CD8-positive, alpha-beta memory T cell (primary cell): ENCODE measurements at places on chromosomes 11 and 22.

DNA sequence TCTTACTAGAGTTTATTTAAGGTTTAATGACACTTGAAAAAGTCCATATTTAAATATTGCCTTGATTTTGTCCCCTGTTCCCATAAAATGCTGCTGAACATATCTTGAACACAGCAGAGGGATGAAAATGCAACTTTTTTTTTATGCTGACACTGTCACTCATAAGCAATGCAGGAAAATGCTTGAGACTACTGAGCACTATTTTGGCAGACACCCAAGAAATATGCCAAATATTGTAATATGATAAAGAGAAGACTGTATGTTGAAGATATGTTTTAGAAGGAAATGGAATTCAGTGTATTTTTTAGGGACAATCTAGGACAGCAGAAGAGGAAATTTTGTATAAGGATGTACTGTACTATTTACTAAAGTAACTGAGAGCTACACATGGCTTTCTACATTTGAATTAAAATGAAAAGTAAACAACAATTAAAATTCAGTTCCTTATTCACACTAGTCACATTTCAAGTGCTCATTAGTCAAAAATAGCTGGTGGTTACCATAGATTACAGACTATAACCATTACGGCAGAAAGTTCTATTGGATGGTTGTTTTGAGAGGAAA, 58.6 kb downstream of the LRRC4C start:
- no peak for DNase-seq

- no peak for DNase-seq
These were observed 15.7 kb downstream of the PDGFB start for GRCh38 chr22:39229075-39229474.

- no peak for DNase-seq
These were observed 938 bp downstream of the LAYN start for GRCh38 chr11:111541254-111542061.

- no peak for DNase-seq
These were observed 104.3 kb downstream of the SPATA19 start for GRCh38 chr11:133740963-133741362.

DNA sequence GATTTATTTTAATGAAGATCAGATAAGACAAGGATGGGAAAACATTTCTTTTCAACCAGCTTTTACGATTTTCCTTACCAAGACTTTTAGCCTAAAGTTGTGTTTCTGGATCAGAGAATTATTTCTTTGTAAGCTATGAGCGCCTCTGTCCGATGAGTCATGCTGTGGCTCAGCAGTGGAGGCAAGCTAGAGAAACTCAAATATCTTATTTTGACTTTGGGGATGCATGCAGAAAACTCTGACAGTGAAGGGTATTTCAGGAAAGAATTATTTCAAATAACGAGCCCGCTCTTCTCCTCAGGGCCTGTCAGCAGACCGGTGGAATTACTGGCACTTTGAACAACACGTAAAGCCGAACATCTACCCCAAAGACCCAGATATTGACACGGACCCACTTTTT, 77.9 kb upstream of the OR5AK2 start:
- DNase-seq = no peak

GRCh38 chr11:2251138-2251537, 19.2 kb downstream of the ASCL2 start:
- DNase-seq = no peak

DNA sequence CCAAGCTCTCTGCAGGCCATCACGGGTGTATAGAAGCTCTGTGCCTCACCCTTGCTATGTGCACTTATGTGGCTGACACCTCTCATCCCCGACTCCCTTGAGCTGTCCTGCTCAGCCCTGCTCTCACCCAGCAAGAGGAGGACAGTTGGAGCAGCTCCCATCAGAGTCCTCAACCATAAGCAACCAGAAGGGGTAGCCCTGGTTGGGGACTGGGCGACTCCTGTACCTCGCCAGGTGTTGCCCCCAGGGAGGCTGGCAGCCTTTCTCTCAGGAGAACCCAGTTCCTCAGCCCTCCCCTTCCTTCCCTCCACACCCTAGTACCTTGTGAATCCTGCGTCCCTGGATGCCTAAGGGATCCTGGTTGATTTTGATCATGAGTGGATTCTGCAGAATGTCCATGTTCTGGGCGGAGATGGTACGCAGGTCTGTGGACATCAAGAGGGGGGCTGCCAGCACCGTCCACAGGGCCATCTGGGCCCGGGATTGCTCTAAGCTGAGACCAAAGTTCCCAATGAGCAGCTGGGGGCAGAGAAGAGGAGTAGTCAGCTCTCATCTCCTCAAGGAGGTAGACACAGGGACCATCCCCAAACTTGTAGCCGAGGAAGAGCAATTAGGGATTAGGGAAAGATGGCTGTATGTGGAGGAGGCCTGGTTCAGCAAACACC, 8.0 kb downstream of the NAGA start:
- DNase-seq = no peak
